T-helper 1 cell treated with Interleukin-12 subunit alpha and Interleukin-12 subunit beta and Interleukin-4 antibody, amounts not matched to agents 30 ng/mL and 1 ng/mL, for 36 hours (primary cell): ENCODE measurements at places on chromosomes 12 and 14. TPM values are rescaled to one million over a fixed set of nuclear protein-coding genes. Genes with fewer than 3 reads are reported as not detected.

Gene SPIC
- total RNA-seq, result not detected in 2 replicates

Gene RHOJ
- not detected in 2 replicates for total RNA-seq

Gene GLT8D2
- 0.12 and 0.24 TPM in 2 replicates for total RNA-seq

Gene EIF2S3B
- 0.66 TPM in 2 replicates for total RNA-seq

Gene RD3L
- total RNA-seq, result not detected in 2 replicates

Gene FITM1
- 1.1 and 1.7 TPM in 2 replicates for total RNA-seq

Gene AHNAK2
- total RNA-seq, result 0.07 TPM in 2 replicates

Gene CLEC4C
- not detected in 2 replicates for total RNA-seq

Gene CEBPE
- total RNA-seq, result 0.34 TPM in 1 of 2 replicates, not detected in the other

Gene SDR9C7
- not detected in 2 replicates for total RNA-seq

Gene LIN7A
- total RNA-seq, result 0.96 and 1.5 TPM in 2 replicates

Gene FAM186B
- 0.29 and 0.54 TPM in 2 replicates for total RNA-seq

Gene SYT1
- total RNA-seq, result not detected in 2 replicates

Gene KLRC3
- not detected in 2 replicates for total RNA-seq

Gene CYP46A1
- not detected in 2 replicates for total RNA-seq

Gene ENDOU
- total RNA-seq, result not detected in 2 replicates

Gene SLC8A3
- total RNA-seq, result 0.25 and 0.29 TPM in 2 replicates

Gene NCOR2
- 96.0 and 108 TPM in 2 replicates for total RNA-seq

Gene C12orf54
- total RNA-seq, result not detected in 2 replicates

Gene LIN52
- 17.2 and 18.1 TPM in 2 replicates for total RNA-seq

Gene GLI1
- 0.51 and 0.76 TPM in 2 replicates for total RNA-seq

Gene NANOG
- not detected in 2 replicates for total RNA-seq

Gene RHEBL1
- 10.4 and 11.1 TPM in 2 replicates for total RNA-seq

Gene PRH2
- total RNA-seq, result not detected in 2 replicates

Gene TSPAN9
- total RNA-seq, result 0.05 TPM in 1 of 2 replicates, not detected in the other

Gene RBMS2
- 5.3 and 5.6 TPM in 2 replicates for total RNA-seq
